Epithelial cell of alveolus of lung (primary cell): ENCODE measurements at places on chromosomes 7 and 10. TPM values are rescaled to one million over a fixed set of nuclear protein-coding genes. Genes with fewer than 3 reads are reported as not detected.

Gene CFAP43
- total RNA-seq: 1.0 TPM in 1 of 2 replicates, not detected in the other

Gene C10orf143
- 0.39 TPM in 1 of 2 replicates, not detected in the other for total RNA-seq

Gene TBC1D12
- 6.6 and 7.8 TPM in 2 replicates for total RNA-seq

Gene GATA3
- total RNA-seq: 0.08 and 0.26 TPM in 2 replicates

Gene TSPAN13
- 33.0 and 44.6 TPM in 2 replicates for total RNA-seq

Gene FAM25A
- total RNA-seq: not detected in 2 replicates

Gene MYL10
- not detected in 2 replicates for total RNA-seq

Gene MAGI2
- 1.6 and 3.7 TPM in 2 replicates for total RNA-seq

Gene CDH23
- not detected in 2 replicates for total RNA-seq

Gene OR13A1
- 0.08 TPM in 1 of 2 replicates, not detected in the other for total RNA-seq

Gene PKD1L1
- total RNA-seq: under 0.01 TPM in 1 of 2 replicates, not detected in the other

Gene LIPM
- not detected in 2 replicates for total RNA-seq
